ENCODE measurements at places on chromosomes 7 and 10. TPM values are rescaled to one million over a fixed set of nuclear protein-coding genes. Genes with fewer than 3 reads are reported as not detected.
A peak's percentile ranks its signal among the peaks of the same experiment; 100 is the strongest.

Gene SPDYE11
- total RNA-seq = not detected

DNA sequence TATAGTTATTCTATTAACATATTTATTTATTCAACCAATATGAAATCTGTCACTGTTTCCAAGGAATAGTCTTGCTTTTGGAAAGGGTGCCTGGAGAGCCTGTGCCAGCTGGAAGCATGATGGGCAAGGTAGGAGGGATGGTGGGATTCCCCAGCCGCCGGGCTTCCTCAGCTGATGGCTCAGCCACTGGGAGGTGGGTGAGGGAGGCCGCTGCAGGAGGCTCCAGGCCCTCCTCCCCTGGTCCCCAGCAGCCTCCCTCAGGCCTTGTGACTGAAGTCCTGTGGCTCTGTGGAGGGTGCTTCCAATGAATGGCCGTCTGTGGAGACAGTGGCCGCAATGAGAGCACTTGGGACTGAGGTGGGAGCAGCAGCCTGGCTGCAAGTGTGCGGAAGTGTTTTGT, 27.0 kb downstream of the SPAG6 start:
- DNase-seq = no peak

GRCh38 chr7:93592588-93593266, 18.2 kb upstream of the CALCR start:
- no peak for DNase-seq

DNA sequence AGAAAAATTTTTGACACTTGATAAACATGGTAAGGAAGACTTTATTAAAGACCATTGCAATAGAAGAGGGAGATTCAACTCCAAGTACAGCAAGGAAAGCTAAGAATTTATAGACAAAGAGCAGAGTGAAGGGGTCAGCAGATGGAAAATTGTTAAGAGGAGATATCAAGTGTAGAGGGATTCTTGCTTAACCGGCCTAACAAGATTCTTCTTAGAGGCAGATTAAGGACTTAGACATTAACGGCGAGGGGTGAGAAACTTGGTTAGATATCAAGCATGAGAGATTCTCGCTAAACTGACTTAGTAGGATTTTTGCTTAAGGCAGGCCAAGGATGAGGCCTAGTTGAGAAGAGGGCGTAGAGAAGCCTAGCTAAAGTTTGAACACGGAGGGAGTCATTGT, 76.0 kb downstream of the ITGB1 start:
- no peak for DNase-seq

DNA sequence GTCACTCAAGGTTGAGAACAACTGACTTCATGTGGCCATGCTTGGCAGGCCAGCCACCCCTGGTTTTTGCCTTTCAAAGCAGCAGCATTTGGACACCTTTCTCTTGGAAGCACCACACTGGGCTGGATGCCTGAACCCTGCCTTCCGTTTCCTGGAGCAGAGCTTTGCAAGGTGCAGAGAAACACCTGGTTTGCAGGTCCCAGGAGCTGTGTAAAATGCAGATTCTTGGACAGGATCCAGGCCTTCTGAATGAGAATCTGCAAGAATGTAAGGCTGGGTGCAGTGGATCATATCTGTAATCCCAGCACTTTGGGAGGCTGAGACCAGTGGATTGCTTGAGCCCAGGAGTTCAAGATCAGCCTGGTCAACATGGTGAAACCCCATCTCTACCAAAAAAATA, 18.0 kb upstream of the DUSP5 start:
- DNase-seq = no peak

Gene SCIN
- total RNA-seq = 113 TPM

- DNase-seq = no peak
Observed at GRCh38 chr7:152108359-152108758, 82.9 kb downstream of the GALNT11 start.

DNA sequence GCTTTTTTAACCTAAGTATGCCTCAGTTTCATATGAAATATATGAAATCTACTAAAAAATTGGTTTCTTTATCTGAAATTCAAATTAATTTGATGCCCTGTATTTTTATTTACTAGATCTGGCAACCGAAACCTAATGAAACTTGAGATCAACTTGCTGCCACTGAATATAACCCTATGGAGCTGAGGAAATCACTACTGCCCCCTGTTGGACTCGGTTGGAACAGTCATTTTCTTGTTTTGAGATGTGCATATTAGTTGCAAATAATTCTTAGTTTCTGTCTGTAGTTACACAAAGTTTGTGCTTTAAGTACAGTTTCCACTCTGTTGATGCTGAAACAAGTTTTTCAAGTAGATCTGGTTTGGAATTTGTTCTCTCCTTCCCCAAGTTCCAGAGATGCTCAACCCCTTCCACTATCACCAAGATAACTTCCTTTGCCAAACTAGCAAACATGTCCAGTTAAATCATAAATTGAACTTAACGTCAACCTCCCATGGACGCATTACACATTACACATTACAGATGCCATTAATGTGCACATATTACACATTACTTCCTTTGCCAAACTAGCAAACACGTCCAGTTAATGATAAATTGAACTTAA, 22.2 kb upstream of the EXOC4 start:
- DNase-seq = peak; percentile 55

Gene CLRN3
- total RNA-seq = not detected

- DNase-seq = peak; percentile 88
Observed at GRCh38 chr10:71339796-71340589, 20.9 kb downstream of the SLC29A3 start.

- DNase-seq = no peak
Observed at GRCh38 chr10:44132361-44133289, 252.3 kb downstream of the CXCL12 start.

- no peak for DNase-seq
Observed at GRCh38 chr10:100987685-100988049, 324 bp downstream of the TWNK start.

GRCh38 chr7:114793155-114793845, 128.6 kb upstream of the MDFIC start:
- no peak for DNase-seq

Gene DNMBP
- 13.4 TPM for total RNA-seq

DNA sequence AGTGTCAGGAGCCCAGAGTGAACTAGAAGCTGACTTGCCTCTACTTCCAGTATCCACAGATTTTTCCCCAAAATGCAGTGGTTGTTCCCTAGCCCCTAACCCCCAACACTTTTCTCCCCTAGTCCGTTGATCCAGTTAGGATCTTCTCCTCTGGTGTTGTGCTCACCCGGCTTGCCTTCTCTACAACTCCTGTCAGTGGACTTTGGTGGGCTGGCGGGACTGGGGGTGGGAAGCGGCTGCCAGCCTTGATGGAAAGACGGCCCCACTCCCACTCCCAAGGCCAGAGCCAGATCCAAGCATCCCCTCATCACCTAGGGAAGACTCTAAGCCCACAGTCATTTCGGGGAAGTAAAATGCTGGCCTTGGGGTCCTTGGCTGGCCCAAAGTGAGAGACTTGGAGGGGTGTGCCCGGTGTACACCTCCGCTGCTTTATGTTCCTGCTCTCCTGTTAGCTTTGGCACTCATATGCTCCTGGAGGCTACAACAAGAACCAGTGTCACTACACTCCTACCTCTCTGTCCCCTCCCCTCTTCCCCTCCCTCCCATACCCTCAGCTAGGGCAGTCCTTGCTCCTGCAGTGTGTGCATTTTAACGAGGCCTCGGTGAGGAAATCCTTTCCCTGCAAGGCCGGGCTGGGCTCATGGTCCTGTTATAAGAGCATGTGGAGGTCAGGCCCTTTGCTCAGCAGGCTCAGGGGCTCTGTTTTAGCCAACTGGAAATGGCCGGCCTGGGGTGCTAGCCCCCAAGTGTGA, 930 bp upstream of the HOXA10 start:
- DNase-seq = peak; percentile 86

GRCh38 chr7:28750981-28751380, 207.1 kb downstream of the TRIL start:
- DNase-seq = no peak

Measured in renal cortical epithelial cell (primary cell).